ENCODE measurements at places on chromosomes 4 and X.

- no peak for DNase-seq
These were observed 863.1 kb downstream of the CCSER1 start for GRCh38 chr4:90990284-90990683.

- no peak for DNase-seq
These were observed 151.5 kb downstream of the VEGFC start for GRCh38 chr4:176641237-176641636.

- no peak for DNase-seq
These were observed 293.2 kb upstream of the EMCN start for GRCh38 chr4:100811046-100811445.

DNA sequence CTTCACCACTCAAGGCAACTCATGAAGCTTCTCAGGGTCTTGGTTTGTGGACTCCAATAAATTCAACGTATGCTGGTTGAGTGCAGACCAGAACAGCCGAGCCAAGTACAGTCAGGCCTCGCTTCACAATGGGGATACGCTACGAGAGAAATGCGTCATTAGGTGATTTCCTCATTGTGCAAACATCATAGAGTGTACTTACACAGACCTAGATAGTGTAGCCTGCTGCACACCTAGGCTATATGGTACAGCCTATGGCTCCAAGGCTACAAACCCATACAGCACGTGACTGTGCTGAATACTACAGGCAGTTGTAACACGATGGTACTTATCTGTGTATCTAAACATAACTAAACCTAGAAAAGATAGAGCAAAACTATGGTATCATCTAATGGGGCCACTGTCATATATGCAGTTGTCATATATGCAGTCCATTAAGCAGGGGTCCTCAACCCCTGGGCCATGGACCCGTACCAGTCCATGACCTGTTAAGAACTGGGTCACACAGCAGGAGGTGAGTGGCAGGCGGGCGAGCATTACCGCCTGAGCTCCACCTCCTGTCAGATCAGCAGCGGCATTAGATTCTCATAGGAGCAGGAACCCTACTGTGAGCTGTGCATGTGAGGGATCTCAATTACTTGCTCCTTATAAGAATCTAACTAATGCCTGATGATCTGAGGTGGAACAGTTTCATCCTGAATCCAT lies 31.5 kb downstream of the RTL5 start:
- no peak for DNase-seq

DNA sequence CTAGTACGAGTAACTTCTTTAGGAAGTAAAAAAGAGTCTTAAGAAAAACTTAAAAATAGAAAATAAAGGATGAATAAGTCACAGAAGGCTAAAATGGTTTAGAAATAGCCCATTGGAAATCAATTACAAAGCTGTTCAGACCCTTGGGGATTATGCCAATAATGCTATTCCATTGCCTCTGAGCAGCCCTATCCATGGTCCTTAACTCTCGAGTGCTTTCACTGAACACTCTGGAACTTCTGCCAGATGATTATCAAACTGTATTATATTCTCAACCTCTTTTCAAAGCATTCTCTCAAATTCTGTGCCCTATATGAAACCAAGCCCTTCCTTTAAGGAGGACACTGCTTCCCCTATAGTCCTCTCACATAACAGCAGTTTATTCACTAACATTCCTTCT lies 17.0 kb downstream of the SLC9B1 start:
- DNase-seq, result no peak

DNA sequence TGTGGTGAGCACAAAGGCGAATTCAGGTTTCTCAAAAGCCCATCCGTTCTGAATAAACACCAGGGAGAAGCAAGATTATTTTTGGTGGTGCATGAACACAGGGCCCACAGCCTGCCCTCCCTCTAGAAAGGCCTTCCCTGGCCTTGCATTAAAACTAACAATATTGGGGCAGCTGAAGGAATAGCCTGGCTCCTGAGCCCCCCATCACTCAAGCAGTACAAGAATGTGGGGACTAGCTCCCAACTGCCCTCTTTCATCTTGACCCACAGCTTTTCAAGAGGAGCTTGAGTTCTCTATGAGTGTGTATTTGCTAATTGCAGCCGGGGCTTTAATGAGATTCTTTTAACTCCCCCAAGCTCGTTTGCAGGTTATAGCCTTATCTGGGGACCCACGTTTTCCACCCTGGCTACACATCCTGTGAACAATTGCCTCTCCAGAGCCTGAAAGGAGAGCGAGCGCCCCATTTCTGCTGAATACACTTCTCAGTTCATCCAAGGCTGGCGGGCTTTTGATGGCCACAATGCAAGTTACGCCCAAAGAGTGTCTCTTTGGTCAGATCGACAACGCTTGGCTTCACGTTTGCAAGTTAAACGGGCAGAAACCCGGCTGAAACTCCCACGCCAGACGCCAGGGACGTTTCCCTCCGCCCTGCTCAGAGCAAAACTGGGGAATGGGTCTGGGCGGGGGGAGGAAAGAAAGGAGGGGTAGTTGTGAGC lies 4.7 kb upstream of the GSX2 start:
- no peak for DNase-seq

Data from SW480 (cell line).